ENCODE measurements at places on chromosomes 2 and 18.

DNA sequence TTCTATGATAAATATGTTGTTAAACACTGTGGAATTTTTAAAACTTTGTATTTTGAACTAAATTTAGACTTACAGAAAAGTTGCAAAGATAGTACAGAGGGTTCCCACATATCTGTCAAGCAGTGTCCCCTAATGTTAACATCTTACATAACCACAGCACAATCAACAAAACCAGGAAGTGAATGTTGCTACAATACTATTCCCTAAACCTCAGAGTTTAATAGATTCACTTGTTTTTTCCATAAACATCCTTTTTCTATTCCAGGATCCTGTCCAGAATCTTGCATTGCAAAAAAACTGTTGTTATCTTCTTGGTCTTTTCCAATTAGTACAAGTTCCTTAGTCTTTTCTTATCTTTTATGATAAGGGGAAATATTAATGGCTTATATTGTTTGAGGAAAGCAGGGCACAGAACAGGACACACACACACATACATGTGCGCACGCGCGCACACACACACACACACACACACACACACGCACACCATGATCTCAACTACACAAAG, 251.1 kb upstream of the TRIB2 start:
- no peak for DNase-seq

DNA sequence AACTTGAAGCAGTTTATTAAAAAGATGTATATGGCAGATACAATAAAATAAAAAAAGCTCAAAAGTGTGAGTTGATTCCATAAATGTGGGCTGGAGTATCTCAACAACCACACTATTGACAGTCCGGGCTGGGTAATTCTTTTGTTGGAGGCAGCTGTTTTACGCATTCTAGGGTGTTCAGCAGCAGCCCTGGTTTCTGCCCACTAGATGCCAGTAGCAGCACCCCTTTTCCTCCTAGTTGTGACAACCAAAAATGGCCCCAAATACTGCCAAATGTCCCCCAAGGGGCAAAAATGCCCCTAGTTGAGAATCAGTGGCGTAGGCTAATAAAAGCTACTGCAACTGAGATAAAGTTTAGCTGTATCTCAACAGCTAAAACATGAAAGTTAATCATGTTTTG, 44.8 kb downstream of the CHMP3 start:
- DNase-seq, result no peak

DNA sequence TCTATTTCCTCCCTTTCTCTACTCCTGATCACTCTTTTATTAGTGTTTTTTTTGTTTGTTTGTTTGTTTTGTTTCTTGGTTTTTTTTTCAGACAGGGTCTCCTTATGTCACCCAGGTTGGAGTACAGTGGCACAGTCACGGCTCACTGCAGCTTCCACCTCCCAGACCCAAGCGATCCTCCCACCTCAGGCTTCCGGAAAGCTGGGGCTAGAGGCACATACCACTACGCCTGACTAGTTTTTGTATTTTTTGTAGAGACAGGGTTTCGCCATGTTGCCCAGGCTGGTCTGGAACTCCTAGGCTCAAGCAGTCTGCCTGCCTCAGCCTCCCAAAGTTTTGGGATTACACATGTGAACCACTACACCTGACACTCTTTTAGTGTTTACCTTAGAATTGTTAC, 122.3 kb downstream of the ATL2 start:
- no peak for DNase-seq

- DNase-seq, result no peak
Observed at GRCh38 chr2:111235192-111236015, 114.7 kb downstream of the BCL2L11 start.

DNA sequence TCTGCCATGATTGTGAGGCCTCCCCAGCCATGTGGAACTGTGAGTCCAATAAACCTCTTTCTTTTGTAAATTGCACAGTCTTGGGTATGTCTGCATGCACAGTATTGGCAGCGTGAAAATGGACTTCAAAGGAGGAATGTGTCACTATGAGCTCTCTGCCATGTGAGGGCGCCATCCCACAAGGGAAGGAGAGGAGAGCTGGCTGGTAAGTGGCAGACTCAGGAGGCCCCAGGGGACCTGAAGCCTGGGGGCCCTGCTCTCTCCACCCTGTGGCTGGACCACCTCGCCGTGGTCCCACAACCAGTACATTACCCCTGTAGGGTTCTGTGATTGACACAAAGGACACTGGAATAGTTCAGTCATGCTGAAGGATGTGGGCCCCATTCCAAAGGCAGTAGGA, 122.1 kb downstream of the RPIA start:
- no peak for DNase-seq

- DNase-seq, result peak; percentile 74
Observed at GRCh38 chr2:218010140-218010983, 7.6 kb upstream of the TNS1 start.

GRCh38 chr2:26615860-26616705, 25.1 kb downstream of the CIB4 start:
- no peak for DNase-seq

DNA sequence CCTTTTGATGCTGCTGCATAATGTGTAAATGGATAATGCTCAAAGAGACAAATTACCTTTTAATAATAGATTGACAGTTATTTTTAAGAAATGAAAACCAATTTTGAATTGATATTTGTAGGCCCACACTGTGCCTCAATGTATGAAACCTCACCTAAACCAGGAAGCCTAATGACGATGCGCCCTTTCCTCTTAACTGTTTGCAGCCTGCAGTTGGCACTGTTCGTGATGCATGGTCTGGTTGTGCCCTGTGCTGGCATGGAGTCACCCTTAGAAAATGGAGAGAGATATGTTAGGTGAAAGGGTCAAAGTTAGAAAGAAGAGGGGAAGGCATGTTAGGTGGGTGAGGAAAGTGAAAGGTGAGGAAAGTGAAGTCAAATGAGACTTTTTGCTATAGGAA, 390.2 kb downstream of the PTPRM start:
- no peak for DNase-seq

DNA sequence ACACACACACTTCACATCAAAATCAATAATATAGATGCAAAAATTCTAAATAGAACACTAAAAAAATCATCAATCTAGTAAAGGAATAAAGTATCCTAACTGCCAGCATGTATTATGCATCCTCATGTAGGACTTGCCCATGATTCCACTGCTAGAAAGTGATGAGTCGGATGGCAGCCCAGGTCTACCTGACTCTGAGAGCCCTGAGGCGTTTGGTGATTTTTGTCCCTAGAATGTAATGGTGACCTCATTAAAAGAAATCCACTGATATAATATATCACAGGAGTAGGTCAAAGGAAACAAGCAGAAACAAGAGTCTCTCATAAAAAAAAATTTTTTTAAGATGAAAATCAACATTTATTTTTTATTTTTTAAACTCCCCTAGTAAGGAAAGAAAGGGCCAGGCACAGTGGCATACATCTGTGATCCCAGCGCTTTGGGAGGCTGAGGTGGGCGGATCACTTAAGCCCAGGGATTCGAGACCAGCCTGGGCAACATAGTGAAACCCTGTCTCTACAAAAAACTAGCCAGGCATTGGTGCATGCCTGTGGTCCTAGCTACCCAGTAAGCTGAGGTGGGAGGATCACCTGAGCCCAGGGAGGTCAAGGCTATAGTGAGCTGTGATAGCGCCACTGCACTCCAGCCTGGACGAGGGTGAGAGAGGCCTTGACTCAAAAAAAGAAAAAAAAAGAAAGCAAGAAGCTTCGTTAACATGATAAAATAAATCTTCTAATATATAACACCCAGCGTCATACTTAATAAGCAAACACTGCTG, 24.4 kb upstream of the ACTG2 start:
- no peak for DNase-seq

GRCh38 chr2:237330541-237330940, 83.4 kb downstream of the COL6A3 start:
- no peak for DNase-seq

- no peak for DNase-seq
Observed at GRCh38 chr2:172328103-172328841, 99.1 kb upstream of the ITGA6 start.

GRCh38 chr18:6874315-6874714, 144.8 kb downstream of the ARHGAP28 start:
- DNase-seq, result no peak

DNA sequence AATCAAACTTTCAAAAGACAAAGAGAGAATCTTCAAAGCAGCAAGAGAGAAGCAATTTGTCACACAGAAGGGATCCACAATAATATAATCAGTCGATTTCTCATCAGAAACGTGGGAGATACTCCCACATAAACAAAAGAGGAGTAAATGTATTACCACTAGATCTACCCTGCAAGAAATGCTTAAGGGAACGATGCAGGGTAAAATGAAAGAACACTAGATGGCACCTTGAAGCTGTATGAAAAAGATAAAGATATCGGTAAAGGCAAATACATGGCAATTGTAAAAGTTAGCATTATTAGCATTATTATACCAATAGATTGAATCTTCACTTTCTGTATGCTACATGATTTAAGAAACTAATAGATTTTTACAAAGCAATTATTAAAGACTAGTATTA, 677.0 kb downstream of the SUCLG1 start:
- no peak for DNase-seq

- DNase-seq, result no peak
Observed at GRCh38 chr2:99725820-99726219, 236.0 kb upstream of the REV1 start.

- DNase-seq, result peak; percentile 10
Observed at GRCh38 chr18:55275039-55275901, 312.7 kb downstream of the TCF4 start.

GRCh38 chr18:7370802-7371201, 139.9 kb downstream of the LRRC30 start:
- DNase-seq, result no peak

- DNase-seq, result no peak
Observed at GRCh38 chr18:3879836-3880120, 429.8 kb downstream of the TGIF1 start.

DNA sequence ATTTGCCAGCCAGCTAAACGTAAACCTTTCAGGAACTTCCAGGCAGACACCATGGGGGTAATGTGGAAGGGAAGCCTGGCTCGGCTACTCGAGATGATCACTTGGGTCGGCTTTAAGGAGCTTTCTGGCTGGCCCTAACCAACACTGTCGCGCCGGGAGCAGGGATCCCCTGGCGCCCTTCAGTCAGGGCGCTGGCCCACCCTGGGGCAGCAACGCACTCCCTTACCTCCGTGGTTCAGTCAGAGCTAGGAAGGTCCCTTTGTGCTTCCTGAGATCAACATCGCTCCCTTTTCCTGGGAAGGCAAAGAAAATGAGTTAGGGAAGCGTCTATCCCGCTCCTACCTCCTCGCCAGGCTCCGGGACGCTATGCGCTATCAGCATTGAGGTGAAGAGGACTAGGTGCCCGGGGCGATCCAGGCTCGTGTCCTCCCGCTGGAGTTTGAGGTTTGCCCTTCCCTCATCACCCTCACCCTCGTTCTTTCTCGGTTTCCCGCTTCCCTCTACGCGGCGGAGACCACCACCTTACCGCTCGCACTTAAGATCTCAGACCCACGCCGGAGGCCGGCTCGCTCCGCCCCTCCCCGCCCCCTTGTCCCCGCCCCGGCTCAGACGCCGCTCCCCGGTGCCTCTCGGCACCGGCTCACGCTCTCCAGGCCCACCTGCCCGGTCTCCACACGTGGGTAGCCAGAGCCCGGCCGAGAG, 449 bp upstream of the ATRAID start:
- peak; percentile 41 for DNase-seq

GRCh38 chr2:221473451-221473850, 98.7 kb downstream of the EPHA4 start:
- DNase-seq, result no peak

- no peak for DNase-seq
Observed at GRCh38 chr2:178069551-178069950, 3.0 kb downstream of the PDE11A start.

GRCh38 chr2:113173542-113174375, at the start of gene PSD4:
Gene PSD4, plus strand, starts transcription at chr2:113173971. Its CDS starts 8,486 bp downstream, at chr2:113182457.
- DNase-seq, result no peak

DNA sequence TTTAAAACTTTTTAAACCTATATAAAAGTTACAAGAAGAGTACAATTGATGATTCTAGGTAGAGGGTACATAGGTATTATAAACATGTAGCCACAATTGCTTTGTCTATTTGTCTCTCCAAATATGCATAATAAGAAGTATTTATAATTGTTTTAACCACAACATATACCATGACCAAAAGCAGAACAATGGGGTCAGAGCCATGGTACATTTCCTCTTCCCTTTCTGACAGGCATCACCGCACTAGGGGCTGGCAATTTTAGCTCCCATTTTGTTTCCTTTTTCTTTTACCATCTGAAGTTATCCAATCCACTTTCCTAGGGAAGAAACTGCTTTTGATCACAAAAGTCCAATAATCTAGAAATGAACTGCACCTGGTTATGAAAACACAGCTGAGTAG, 49.3 kb downstream of the TMX3 start:
- no peak for DNase-seq

Measured in HEK293T (cell line).